Activated naive CD4-positive, alpha-beta T cell treated with anti-CD3 and anti-CD28 coated beads for 36 hours (primary cell): ENCODE measurements at places on chromosomes 4 and X. TPM values are rescaled to one million over a fixed set of nuclear protein-coding genes. Genes with fewer than 3 reads are reported as not detected.

Gene MBNL3
- total RNA-seq: 15.8 TPM

- no peak overlapping the region for H3K4me3 ChIP-seq
- H3K27ac ChIP-seq: no peak overlapping the region
- H3K36me3 ChIP-seq: no peaks in the 10 kb centered on the region
- H3K4me1 ChIP-seq: no peaks in the 10 kb centered on the region
- no peak for DNase-seq
Observed at GRCh38 chr4:153931804-153932203, 142.9 kb upstream of the SFRP2 start.

Gene IL1RAPL1
- total RNA-seq: not detected

Gene IL2
- total RNA-seq: 147 TPM

Gene HEPH
- not detected for total RNA-seq

- H3K36me3 ChIP-seq: no peaks in the 10 kb centered on the region
- no peaks in the 10 kb centered on the region for H3K4me1 ChIP-seq
- no peak overlapping the region for H3K4me3 ChIP-seq
Observed at GRCh38 chrX:95350774-95351488, 1333.7 kb upstream of the DIAPH2 start.

GRCh38 chr4:110474481-110474880 lies 1.5 kb upstream of the ENPEP start:
- no peak overlapping the region for H3K27ac ChIP-seq
- H3K4me1 ChIP-seq: no peaks in the 10 kb centered on the region
- H3K4me3 ChIP-seq: no peak overlapping the region
- no peak for DNase-seq
- no peaks in the 10 kb centered on the region for H3K36me3 ChIP-seq
- H3K27me3 ChIP-seq: peaks cover 18% of the 10 kb centered on the region

Gene DCAF12L1
- total RNA-seq: not detected

Gene HPGD
- total RNA-seq: 1.5 TPM

Gene FAM241A
- total RNA-seq: 2.5 TPM

GRCh38 chr4:162761965-162762364 lies 404.7 kb downstream of the NAF1 start:
- H3K36me3 ChIP-seq: no peaks in the 10 kb centered on the region
- no peak overlapping the region for H3K4me3 ChIP-seq
- DNase-seq: no peak
- H3K27ac ChIP-seq: no peak overlapping the region
- H3K27me3 ChIP-seq: no peaks in the 10 kb centered on the region

- peak; percentile 76 for DNase-seq
- H3K27me3 ChIP-seq: no peaks in the 10 kb centered on the region
- peak overlapping the region; percentile 47 for H3K4me3 ChIP-seq
- peaks cover 57% of the 10 kb centered on the region for H3K4me1 ChIP-seq
Observed at GRCh38 chr4:42627885-42628646, 28.8 kb downstream of the ATP8A1 start.

GRCh38 chrX:40065296-40066046 lies 32.3 kb downstream of the BCOR start:
- H3K4me3 ChIP-seq: no peak overlapping the region
- H3K27ac ChIP-seq: peak overlapping the region; percentile 68
- no peaks in the 10 kb centered on the region for H3K27me3 ChIP-seq
- peak; percentile 30 for DNase-seq

DNA sequence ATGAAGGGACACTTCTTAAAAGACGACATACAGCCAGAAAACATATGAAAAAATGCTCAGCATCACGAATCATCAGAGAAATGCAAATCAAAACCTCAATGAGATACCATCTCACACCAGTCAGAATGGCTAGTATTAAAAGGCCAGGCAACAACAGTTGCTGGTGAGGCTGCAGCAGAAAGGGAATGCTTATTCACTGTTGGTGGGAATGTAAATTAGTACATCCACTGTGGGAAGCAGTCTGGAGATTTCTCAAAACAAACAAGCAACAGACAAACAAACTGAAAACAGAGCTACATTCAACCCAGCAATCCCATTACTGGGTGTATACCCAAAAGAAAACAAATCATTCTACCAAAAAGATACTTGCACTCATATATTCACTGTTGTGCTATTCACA lies 197.9 kb downstream of the EVC2 start:
- peaks cover 5% of the 10 kb centered on the region for H3K27me3 ChIP-seq
- DNase-seq: no peak
- H3K4me1 ChIP-seq: no peaks in the 10 kb centered on the region

- no peak overlapping the region for H3K4me3 ChIP-seq
- H3K27ac ChIP-seq: no peak overlapping the region
- H3K27me3 ChIP-seq: no peaks in the 10 kb centered on the region
- no peaks in the 10 kb centered on the region for H3K36me3 ChIP-seq
- H3K4me1 ChIP-seq: no peaks in the 10 kb centered on the region
Observed at GRCh38 chr4:128686032-128686465, 123.5 kb upstream of the JADE1 start.

- peak; percentile 79 for DNase-seq
- no peaks in the 10 kb centered on the region for H3K27me3 ChIP-seq
- peaks cover 2% of the 10 kb centered on the region for H3K4me1 ChIP-seq
Observed at GRCh38 chrX:49840679-49841078, 11.6 kb downstream of the PAGE4 start.

- H3K4me3 ChIP-seq: no peak overlapping the region
- no peaks in the 10 kb centered on the region for H3K36me3 ChIP-seq
- no peak overlapping the region for H3K27ac ChIP-seq
- H3K4me1 ChIP-seq: no peaks in the 10 kb centered on the region
Observed at GRCh38 chr4:84887824-84888223, 78.7 kb downstream of the WDFY3 start.

- no peaks in the 10 kb centered on the region for H3K27me3 ChIP-seq
- peaks cover 52% of the 10 kb centered on the region for H3K4me1 ChIP-seq
- H3K36me3 ChIP-seq: no peaks in the 10 kb centered on the region
Observed at GRCh38 chrX:45711231-45711630, 510.6 kb upstream of the DIPK2B start.

Gene RHOH
- total RNA-seq: 92.7 TPM

DNA sequence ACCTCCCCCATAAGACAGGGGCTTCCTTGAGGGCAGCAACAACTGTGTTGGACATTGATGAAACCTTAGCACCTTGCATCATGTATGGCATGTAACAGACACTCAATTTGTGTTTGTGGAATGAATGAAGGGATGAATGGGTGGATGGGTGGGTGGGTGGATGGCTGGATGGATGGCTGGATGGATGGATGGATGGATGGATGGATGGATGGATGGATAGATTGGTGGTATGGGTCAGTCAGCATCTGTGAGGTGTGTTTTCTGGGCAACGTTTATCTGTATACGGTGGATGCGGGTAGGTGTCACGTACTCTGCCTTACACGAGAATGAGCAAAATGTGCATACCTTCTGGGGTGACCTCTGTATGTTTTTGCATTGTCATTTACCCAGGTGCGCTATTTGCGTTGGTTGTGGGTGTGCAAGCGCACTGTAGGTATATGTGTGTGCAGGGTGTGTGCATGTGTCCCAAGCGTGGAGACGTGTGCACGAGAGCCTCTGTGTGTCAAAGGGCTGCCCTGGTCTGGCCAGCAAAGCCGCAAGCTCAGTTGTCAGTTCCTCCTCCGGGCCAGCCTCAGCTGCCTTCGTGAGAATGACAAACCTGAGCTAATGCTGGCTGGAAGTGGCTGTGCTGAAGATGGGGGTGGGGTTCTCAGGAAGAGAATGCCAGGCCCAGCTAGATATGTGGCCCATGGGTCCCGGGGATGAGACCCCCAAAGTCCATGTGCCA lies 26.5 kb downstream of the ELF4 start:
- peak; percentile 20 for DNase-seq
- H3K27me3 ChIP-seq: no peaks in the 10 kb centered on the region
- H3K4me1 ChIP-seq: peaks cover 72% of the 10 kb centered on the region
- H3K4me3 ChIP-seq: peak overlapping the region; percentile 25
- peak overlapping the region; percentile 89 for H3K27ac ChIP-seq
- H3K36me3 ChIP-seq: peaks cover 3% of the 10 kb centered on the region

- H3K4me3 ChIP-seq: no peak overlapping the region
- no peaks in the 10 kb centered on the region for H3K36me3 ChIP-seq
- no peak for DNase-seq
Observed at GRCh38 chrX:14409341-14409740, 120.0 kb upstream of the GLRA2 start.

Gene EDA2R
- 5.8 TPM for total RNA-seq

DNA sequence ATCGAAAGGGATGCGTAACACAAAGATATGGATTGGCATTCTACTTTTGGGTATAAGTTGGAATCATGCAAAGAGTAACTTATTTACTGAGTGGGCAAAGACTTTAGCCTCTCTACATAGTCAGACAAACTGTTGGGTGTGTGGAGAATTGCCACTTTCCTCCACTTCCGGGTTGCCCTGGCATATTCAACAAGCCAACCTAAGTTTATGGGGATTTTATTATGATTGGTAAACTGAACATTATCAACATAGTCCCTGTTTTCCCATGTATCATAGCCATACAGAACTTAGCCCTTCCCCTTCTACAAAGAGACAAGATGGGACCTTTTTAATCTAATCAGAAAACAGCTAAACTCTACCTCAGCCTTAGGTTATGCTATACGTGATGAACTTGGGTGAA lies 121.6 kb downstream of the AGTR2 start:
- no peak overlapping the region for H3K27ac ChIP-seq
- H3K4me3 ChIP-seq: no peak overlapping the region
- no peaks in the 10 kb centered on the region for H3K36me3 ChIP-seq
- DNase-seq: no peak
- H3K4me1 ChIP-seq: no peaks in the 10 kb centered on the region

- H3K36me3 ChIP-seq: no peaks in the 10 kb centered on the region
- H3K27me3 ChIP-seq: no peaks in the 10 kb centered on the region
- H3K4me3 ChIP-seq: no peak overlapping the region
- H3K27ac ChIP-seq: peak overlapping the region; percentile 12
- DNase-seq: peak; percentile 53
Observed at GRCh38 chr4:98688411-98689290, 30.2 kb upstream of the TSPAN5 start.

DNA sequence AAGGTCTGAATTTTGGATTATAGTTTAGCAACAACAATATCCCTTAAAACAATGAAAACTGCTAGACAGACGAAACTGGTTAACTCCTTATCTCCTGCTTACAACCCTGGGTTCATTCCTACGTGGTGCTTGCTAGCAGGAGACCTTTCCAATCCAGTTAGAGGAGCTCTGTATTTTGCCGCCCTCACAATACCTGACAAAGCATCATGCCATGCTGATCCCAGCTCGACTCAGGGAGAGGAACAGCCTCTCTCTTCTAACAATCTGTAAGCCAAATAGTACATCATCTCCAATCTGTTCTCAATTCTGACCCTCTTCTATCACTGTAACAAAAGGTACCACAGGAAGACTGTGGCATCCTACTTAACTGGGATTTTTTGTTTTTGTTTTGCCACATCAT lies 74.4 kb downstream of the PAPSS1 start:
- DNase-seq: no peak
- H3K36me3 ChIP-seq: peaks cover 17% of the 10 kb centered on the region
- no peak overlapping the region for H3K4me3 ChIP-seq
- no peaks in the 10 kb centered on the region for H3K4me1 ChIP-seq
- H3K27me3 ChIP-seq: no peaks in the 10 kb centered on the region

DNA sequence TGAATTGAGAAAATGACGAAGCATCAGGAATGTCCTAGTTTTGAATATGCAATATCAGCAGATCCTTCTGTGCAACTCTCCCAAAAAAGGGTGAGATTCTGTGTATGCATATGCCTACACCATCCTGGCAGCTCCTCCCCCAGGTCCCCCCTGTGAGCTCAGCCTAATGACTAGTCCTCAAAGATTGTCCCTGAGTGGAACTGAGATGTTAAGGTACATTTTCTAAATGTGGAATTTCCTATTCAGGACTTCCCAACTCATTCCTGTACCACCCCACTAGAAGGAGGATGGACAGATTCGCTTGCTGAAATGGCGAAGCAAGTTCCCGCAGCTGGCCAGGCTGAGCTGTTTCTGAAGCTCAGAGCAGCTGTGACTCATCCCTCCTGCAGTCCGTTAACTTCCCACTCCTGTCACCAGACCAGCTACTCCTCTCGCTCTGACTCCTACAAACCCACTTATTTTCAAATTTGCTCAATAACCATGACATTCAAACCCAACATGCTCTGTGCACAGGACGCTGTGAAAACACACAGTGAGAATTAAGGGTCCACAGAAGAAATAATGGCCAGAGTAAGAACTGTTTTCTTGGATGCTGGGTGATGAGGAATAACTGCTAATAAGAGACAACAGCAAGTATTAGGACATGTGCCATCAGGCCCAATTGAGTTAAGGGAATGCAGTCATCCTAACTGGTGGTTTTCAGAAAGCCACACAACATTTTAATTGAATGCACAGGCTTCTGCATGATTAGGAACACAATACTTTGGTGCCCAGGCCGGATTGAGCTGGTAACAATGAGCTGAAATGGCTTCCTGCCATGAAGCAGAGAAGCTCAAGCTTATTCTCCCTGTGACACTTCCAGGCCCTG lies 40.0 kb upstream of the IRF2 start:
- peaks cover 35% of the 10 kb centered on the region for H3K4me1 ChIP-seq
- no peaks in the 10 kb centered on the region for H3K36me3 ChIP-seq
- peak overlapping the region; percentile 23 for H3K4me3 ChIP-seq
- peak overlapping the region; percentile 66 for H3K27ac ChIP-seq
- DNase-seq: peak; percentile 86

- H3K27me3 ChIP-seq: no peaks in the 10 kb centered on the region
- no peaks in the 10 kb centered on the region for H3K36me3 ChIP-seq
- peak; percentile 32 for DNase-seq
- no peak overlapping the region for H3K4me3 ChIP-seq
Observed at GRCh38 chr4:10158333-10158942, 41.8 kb upstream of the WDR1 start.

Gene DNAAF6
- not detected for total RNA-seq

DNA sequence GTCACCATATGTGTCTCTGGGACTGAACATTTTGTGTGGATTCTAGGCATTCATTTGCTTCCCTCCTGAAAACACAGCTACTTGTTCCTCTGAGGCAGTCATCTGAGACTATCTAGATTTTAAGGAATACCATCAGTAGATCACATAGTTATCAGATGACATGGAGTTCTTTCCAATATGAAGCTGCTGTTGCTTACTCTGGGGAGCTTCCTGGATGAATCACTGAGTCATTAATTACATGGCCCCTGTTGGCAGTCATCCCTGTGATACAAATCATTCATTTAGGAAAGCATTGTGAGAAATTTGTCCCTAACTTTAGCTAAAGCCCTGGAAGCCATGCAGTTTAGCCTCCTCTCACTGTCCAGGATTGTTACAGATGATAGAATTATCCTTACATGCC lies 98.2 kb upstream of the ARSJ start:
- no peak overlapping the region for H3K27ac ChIP-seq
- H3K36me3 ChIP-seq: no peaks in the 10 kb centered on the region
- DNase-seq: no peak

GRCh38 chr4:101198682-101199339 lies 148.5 kb downstream of the PPP3CA start:
- H3K36me3 ChIP-seq: peaks cover 4% of the 10 kb centered on the region
- no peak for DNase-seq
- H3K4me1 ChIP-seq: peaks cover 12% of the 10 kb centered on the region
- no peak overlapping the region for H3K4me3 ChIP-seq
